ENCODE measurements at places on chromosomes 7 and 10.

GRCh38 chr10:103439776-103440175 lies 12.4 kb downstream of the CALHM2 start:
- DNase-seq, result no peak

DNA sequence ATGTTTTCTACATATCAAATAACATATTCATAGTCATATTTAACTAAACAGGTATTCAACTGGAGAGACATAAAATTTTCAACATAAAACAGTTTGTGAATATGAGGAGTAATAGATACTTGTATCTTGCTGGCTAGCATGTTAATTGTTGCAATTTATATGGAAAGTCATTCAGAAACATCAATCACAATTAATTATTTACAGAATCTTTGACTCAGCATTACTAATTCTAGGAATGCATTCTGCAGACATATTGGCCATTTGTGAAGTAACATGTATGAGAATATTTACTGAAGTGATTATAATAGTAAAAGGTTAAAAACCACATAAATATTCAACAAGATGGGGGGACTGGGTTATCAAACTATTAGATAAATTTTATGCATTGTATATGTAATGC lies 203.7 kb downstream of the TSPAN12 start:
- no peak for DNase-seq

DNA sequence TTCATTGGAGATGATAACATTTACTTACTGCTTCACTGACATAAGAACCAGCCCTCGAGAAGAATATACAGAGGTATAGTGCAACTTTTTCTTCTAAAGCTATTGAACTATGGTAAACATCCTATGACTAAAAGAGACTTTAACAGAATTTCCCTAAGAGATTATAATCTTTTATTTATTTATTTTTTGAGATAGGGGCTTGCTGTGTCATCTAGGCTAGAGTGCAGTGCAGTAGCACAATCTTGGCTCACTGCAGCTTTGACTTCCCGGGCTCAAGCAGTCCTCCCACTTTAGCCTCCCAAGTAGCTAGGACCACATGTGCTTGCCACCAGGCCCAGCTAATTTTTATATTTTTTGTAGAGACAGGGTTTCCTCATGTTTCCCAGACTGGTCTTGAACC lies 258.5 kb upstream of the FERD3L start:
- no peak for DNase-seq

DNA sequence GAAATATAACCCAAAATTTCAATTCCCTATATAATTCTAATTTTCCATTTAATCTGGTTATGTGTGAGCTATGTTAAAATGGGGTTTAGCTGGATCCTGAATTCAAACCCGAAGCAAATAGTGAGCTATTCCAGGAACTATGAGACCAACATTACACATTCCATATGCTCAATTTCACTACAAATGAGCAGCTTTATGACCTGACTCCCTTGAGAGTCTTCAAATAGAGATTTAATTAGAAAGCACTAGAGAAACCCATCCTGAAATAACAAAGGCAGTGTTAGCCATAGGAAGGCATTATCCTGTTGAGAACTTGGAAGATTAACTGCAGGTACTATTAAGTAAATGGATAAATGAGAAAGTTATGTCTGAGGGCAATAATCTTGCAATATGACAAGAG lies 890.0 kb downstream of the GRM8 start:
- DNase-seq, result no peak

GRCh38 chr10:74445493-74445892 lies 294.5 kb downstream of the ADK start:
- peak; percentile 33 for DNase-seq

DNA sequence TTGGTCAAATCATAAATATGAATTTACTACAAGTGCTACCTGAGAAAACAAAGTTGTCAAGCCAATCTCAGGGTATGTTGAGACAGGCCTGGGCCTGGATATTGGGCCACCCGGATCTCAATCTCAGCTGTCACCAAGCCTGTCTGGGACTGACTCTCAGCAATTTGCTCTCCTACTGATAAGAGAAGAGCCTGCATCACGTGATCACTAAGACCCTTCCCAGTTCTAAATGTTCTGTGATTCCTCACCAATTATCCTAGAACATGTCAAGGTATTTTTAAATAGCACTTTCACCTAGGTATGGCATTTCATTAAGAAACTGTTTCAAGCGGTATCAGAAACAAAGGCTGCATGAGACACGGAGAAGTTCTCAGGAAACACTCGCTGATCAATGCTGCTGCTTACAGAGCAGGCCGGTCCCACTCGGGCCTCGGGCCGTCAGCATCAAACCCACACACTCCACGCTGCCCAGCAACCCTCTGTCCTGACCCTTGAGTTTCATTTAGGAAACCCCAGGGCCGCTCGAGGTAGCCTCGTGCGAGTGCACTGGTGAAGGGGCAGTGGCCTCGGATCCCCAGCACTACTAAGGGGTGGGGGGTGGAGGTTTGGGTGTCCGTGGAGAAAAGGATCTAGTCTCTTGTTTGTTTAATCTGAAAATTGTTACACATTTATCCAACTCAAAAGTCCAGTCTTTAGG lies 4.1 kb downstream of the KLF6 start:
- no peak for DNase-seq

GRCh38 chr10:48365668-48366067 lies 59.2 kb downstream of the MAPK8 start:
- DNase-seq, result peak; percentile 38

GRCh38 chr7:43636093-43636492 lies 53.2 kb downstream of the STK17A start:
- DNase-seq, result no peak

DNA sequence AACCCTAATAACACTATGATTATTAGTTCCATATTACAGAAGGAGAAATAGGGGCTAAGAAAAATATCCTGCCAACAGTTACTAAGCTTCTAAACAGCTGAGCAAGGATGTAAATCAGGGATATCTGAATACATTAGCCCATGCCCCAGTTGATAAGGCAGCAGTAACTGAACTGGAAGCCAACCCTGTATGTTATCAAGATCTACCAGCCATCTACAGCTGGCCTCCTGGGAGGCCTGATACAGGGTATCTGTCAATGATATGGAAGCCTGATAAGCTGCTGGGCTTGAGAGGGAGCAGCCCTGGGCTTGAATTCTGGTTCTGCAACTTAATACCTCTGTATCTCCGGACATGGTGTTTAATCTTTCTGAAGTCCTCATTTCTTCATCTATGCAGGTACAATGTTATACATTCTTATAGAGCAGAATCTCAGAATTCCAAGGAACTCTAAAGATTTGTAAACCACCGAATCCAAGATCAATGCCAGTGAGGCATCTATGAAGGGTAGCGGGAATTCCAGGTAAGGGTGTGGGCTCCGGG lies 37.9 kb upstream of the AFAP1L2 start:
- DNase-seq, result peak; percentile 29

DNA sequence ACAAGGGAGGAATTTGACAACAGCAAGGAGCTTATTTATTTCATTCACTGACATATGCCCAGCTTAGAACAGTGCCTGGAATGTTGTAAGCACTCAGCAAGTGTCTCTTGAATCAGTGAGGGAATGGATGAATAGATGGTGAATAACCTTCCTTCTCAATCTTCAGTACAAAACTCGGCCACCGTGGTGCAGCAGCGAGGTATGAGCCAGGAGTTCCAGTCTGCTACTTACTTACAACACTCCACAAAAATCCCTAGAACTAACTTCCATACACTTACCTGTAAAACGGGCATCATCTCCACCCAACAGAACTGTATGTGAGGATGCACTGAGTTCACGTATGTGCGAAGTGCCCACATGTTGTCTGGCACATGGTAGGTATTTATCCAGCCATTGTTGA lies 237.4 kb downstream of the WDR11 start:
- DNase-seq, result peak; percentile 40

- no peak for DNase-seq
Measured at GRCh38 chr10:117662126-117662525, 119.6 kb downstream of the EMX2 start.

DNA sequence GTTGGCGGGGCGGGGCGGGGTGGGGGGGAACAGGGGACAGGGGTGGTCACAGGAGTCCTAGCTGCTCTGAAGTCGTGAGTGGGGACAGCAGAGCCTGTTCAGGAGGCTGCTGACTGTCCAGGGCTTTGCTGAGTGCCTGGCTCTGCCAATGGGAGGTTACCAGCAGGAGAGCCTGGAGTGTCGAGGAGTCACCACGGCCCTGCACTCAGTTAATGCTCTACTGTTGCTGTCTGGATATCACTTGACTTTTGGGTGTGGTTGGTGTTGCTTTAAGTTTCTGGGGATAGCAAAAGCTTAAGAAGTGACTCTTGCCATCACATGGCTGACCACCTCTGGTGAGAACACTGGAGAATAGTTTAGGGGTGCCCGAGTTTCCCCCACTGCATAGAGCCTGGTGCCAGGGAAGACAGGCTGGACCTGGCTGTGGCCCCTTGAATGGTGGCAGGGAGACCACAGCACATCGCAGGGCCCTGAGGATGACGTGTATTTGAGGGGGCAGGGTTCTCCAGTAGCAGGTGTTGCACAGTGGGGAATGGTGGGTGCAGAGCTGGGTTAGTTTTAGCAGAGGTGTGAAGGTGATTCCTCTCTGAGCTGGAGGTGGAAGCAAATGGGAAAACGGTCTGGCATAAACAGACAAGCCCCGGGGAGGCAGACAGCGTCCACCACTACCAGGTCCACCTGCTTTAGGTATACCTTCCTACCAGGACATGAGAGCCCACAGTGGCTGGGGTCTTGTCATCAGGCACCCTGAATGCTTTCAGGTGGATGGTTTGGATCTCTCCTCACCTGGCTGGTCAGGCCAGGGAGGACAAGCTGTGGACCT lies 54.2 kb upstream of the CAMK2B start:
- no peak for DNase-seq

DNA sequence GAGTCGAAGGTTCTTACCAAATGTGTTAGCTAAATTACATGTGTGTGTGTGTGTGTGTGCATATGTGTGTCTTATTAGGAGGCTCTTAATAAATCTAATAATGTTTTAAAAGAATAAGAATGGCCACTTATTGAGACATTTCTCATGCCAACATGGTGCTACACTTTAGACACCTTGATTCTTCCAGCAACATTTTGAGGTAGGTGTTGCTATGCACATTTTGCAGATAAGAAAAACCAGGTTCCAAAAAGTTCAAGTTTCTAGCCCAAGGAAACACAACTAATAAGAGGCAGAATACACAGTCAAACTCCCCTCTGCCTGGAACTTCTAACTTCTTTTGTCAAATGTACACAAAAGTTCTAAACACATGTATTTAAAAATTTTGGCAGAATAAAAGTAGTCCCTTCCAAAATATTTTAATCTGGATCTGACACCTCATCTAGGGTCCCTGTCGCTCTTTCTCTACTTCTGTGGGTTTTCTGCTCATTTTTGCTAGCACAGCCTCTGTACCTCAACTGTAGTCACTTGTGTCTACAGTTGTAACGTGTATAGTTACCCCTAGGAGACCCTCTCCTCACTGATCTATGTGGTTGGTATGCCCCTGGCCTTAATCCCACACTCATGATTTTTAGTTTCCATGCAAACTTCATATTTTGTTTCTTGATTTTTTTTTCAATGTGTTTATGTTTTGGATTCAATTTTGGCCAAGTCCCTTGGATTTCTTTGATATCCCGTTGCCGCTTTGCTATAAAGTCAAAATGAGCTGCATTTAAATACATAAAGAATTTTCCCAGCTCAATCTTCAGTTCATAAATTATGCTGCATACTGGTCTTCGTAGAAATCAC lies 4.3 kb downstream of the ANKRD1 start:
- DNase-seq, result no peak

DNA sequence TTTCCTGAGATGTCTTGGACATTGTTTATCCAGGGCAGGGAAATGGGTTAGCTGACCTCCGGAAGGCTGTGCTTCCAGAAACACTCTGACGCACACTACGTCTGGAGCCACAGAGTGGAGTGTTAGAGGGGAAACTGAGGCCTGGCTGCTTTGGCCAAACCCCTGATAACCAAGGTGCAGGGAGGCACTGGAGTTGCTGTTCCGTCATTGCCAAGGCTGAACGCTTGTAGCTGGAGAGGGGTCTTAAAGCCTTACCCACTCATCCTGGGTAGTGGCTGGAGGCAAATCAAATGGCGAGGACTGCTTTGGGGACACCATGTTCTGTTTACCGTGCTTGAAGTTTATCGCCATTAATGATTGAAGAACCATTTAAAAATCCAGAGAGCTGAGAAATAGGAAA lies 604.1 kb upstream of the FOXK1 start:
- DNase-seq, result no peak

- peak; percentile 31 for DNase-seq
Measured at GRCh38 chr7:45078125-45078681, 10.6 kb downstream of the NACAD start.

DNA sequence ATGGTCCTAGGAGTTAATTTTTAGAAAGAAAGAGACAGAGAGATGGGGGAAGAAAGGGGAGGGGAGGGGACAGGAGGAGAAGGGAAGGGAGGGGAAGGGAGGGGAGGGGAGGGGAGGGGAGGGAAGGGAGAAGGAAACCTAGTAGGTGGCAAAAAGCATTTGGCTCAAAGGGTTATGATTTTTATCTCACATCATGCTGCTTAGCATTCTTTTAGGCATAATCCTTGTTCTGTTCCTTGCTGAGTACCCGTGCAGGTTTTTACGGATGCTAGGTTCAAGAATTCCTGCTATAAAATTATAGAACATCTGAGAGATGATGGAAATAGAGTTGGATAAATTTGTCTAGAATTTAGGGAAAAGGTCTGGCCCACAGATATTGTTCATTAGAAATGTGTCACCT lies 132.4 kb upstream of the PRSS1 start:
- no peak for DNase-seq

- DNase-seq, result peak; percentile 13
Measured at GRCh38 chr7:38950309-38950708, 27.4 kb upstream of the POU6F2 start.

- no peak for DNase-seq
Measured at GRCh38 chr7:115178835-115179234, 256.9 kb downstream of the MDFIC start.

GRCh38 chr10:51733057-51733456 lies 33.7 kb upstream of the CSTF2T start:
- no peak for DNase-seq

DNA sequence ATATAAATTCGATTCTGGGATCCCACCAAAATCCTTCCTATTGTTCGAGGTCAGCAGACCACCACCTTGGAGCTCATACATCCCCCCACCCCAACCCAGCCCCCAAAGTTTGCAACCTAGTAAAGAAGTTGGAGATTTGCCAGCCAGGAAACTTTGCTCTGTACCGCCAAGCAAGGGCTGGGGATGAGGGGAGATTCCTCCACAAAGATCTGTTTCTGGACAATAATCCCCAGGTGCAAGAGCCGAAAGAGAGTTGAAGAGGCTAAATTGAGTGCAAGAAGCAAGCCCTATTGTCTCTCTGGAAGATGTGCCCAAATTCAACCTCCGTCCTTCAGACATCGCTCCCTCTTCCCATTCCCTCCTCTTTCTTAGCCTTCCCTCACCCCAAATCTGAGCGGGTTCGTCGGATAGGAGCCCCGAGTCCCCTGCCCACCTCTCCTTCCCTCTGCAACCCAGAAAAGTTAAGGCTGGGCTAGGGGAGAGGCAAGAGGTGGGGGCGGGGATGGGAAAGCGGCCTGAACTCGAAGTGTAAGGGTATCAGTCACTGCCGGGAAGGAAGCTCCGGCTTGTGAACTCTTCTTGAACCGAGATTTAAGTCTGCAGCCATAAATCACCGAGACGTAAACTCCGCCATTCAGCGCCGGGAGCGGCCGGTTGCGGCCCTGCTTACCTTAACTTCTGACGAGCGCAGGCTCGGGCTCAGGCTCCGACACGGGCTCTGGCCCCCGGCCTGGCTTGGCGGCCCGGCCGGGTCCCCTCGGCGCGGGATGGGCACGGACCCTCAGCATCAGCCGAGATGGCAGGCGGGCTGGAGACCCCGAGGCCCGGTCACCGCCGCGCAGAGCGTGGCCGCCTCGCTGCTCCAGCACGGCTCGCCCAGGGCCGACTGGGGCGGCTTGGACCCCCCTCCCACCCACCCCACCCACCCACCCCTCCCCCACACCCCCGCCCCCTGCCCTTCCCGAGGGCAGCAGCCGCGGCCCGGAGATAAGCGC lies 10.8 kb upstream of the HOXA2 start:
- no peak for DNase-seq

All from common myeloid progenitor, CD34-positive (primary cell).